Activated T-cell treated with anti-CD3 and anti-CD28 coated beads, Interleukin-2, amount 50 U/mL, for 4 hours (primary cell): ENCODE measurements at places on chromosomes 2 and 18.

GRCh38 chr2:172836347-172836821, 100.7 kb downstream of the RAPGEF4 start:
- DNase-seq = no peak

- no peak for DNase-seq
Measured at GRCh38 chr2:170243118-170243837, 65.3 kb downstream of the MYO3B start.

DNA sequence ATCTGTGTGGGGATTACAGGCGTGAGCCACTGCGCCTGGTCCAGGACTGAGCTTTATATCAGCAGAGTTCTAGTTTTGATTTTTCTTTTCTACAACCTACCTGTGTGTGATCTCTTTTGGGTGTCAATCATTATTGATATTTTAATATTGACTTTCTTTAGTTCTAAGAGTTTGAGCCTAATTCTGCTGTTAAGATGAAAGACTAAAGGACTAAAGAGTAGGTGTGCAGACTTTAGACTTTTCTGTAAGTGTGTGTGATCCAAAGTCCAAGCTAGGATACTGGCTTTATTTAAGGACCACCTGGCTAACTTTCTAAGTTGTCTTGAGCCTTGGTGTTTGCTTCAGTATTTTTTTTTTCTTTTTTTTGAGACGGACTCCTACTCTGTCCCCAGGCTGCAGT, 12.4 kb downstream of the CASP10 start:
- DNase-seq = no peak

DNA sequence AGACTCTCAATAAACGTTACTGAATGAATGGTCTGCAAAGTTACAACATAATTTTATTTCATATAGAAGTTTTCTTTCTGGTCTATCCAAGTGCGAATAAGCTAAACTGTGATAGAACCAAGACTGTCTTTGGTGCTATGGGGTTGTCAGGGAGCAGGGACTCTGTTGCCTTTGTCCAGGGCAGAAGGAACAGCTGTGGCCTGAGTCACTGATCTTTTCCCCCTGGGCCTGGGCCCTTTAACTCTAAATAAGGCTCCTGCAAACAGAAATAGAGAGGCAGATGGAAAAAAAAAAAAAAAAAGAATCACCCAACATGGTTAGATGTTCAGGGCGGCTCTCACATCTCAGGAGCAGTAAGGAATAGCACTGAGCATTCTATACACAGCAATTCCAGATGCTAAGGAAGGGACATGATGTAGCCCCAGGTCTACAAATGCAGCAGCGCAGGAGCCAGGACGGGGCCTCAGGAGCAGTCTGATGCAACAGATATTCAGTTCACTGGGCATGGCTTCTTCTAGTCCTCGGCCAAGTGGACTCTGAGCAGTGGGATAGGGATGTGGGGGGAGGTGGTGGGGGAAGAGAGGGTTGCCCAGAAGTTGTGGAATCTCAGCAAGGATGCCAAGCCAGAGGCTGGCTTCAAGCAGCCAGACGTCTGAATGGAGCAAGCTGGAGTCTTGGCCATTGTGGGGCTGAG, 247.1 kb upstream of the SIX2 start:
- no peak for DNase-seq

- no peak for DNase-seq
Measured at GRCh38 chr2:30569946-30570345, 122.9 kb downstream of the LCLAT1 start.

DNA sequence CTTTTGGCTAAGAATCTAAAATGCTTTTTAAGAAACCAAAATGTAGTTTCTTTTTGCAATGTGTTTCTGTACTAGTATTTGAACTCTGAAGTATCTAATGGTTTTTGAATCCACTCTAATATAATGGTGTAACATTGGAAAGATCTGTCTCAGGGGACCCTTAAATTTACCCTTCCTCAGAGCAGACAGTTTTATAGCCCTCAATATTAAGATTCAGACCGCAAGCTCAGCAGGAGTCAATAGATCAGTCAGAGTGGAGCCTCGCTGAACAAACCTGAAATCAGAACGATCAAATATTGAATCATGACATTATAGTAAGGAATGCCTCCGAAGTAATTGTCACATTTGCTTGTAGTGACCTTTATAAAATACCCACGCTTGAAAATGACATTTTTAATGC, 18.3 kb downstream of the SGPP2 start:
- no peak for DNase-seq

DNA sequence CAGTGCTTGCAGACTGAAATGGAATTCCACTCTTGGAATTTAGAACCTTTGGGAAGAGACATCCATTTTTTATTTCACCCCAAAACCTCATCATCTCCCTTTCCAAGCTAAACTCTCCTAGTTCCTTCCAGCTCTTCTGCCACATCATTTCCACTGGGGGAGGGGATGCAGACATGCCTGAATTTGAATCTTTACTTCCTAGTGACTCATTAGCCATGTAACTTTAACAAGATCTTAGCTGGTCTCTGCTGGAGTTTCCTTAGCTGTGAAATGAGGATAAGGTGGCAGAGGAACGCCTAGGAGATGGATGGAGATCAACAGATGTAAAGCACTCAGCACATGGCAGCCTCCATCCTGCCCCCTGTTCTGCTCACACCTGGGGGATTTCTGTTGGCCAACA, 266.8 kb downstream of the EN1 start:
- no peak for DNase-seq

DNA sequence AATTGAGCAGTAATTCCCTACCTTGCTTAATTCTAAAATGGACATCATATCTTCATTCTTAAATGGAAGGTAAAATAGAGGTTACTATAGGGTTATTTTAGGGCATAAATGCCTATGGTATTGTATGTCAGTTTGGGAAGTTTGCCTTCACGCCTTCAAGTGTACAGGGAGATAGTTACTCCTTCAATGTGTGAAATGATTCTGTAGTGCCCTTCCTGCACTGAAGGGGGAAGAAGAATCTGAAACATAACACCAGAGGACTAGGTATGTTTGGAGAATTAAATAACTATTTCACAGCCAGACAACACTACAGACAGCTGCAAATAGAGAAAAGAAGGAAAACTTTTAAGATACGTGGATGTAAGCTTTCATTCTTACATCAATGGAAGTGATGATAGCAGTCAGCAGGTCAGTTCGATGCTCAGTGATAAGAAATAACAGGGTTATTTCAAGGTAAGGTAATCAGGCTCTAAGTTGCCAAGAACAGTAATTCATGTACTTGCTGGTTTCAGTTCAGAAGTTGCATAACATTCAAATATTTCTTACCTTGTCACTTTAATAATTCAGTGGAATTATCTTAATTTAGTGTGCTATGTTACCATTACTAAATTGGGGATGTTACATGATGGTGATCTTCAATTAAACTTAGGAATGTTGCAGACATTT, 4.0 kb downstream of the PKP4 start:
- no peak for DNase-seq

GRCh38 chr2:154556146-154556545, 142.3 kb upstream of the KCNJ3 start:
- DNase-seq = no peak

DNA sequence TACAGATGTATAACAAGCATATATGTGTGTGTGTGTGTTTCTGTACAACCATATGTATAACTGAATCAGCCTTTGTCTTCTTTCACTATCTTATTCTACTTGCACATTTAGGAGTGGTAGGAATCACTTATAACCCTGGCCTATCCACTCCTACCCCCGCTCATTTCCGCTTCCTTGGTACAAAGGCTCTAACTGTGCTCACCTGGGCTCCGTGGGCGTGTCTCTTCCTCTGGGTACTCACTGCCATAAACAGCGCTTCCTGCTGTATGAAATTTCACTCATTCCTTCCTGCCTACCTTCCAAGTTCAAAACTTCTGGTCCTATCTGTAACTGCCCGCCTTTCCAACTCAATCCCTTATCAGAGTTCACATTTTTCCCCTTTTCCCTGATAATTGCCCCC, 815.5 kb downstream of the EPHA4 start:
- DNase-seq = no peak

GRCh38 chr2:159176555-159176954, 109.9 kb downstream of the WDSUB1 start:
- DNase-seq = no peak

DNA sequence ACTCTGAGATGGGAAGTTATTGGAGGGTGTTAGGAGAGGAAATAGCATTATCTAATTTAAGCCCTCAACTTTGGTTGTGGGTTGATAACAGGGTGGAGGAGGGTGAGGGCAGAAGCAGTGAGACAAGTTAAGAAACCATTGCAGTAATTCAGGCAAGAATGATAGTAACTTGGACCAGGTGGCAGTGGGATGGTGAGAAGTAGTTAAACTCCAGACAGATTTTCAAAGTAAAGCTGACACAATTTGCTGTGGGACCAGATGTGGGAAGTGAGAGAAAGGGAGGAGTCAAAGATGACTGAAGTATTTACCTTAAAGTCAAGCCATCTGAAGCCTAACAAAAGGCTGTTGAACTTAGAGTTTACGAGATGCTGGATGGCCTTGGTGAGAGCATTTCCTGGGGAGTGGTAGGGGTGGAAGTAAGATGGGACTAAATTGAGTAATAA, 163.2 kb upstream of the KLF7 start:
- no peak for DNase-seq

DNA sequence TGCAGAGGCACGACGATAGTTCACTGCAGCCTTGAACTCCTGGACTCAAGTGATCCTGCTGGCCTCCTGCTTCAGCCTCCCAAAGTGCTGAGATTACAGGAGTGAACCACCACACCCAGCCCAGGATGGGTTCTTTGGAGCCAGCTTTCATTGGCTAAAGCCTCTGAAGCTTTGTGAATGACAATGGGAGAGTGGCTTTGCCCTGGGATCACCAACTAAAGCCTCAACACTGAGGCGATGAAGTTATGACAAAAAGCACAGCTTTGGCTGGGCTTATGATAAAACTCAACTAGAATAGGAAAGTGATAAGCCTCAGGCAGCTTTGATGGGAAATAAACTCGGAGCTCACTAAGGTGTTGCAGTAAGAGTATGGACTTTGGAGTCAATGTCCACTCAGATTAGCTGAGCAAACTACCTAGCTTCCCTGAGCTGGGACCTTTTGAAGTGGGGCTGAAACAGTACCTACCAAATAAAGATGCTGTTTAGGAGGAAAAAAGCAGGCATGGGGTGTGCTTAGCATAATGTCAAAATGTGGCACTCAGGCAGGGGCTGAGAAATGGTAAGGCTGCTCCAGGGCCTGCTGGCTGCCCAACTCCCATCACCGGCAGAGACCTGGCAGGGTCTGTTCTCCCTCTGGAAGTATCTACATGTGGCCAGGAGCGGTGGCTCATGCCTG, 4.3 kb downstream of the TMEM127 start:
- no peak for DNase-seq

GRCh38 chr2:240918258-240919091, 12.3 kb downstream of the CROCC2 start:
- DNase-seq = no peak

GRCh38 chr18:75395137-75395536, 32.4 kb downstream of the SMIM21 start:
- no peak for DNase-seq

- DNase-seq = no peak
Measured at GRCh38 chr2:56047136-56047535, 123.6 kb upstream of the EFEMP1 start.

- DNase-seq = no peak
Measured at GRCh38 chr18:51151185-51151567, 46.3 kb downstream of the MEX3C start.

DNA sequence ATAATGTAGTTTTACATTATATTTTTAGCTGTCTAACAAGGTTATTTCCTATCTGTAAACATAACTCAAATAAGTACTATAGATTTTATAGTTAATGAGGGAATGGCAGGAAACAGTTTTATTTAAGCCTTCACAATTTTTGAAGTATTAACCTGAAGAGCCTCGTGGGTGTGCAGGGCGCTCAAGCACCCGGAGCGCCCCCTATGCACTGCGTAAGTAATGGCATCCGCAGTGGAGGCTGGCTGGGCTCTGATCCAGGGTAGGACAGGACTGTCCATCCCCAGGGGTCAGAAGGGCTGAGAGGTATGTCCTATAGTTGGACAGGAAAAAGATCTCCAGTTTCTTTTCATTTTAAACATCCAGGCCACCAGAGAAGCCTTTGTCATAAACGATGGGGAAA, 8.2 kb upstream of the GBX2 start:
- DNase-seq = no peak

- no peak for DNase-seq
Measured at GRCh38 chr18:44777457-44778192, 96.9 kb downstream of the SETBP1 start.

DNA sequence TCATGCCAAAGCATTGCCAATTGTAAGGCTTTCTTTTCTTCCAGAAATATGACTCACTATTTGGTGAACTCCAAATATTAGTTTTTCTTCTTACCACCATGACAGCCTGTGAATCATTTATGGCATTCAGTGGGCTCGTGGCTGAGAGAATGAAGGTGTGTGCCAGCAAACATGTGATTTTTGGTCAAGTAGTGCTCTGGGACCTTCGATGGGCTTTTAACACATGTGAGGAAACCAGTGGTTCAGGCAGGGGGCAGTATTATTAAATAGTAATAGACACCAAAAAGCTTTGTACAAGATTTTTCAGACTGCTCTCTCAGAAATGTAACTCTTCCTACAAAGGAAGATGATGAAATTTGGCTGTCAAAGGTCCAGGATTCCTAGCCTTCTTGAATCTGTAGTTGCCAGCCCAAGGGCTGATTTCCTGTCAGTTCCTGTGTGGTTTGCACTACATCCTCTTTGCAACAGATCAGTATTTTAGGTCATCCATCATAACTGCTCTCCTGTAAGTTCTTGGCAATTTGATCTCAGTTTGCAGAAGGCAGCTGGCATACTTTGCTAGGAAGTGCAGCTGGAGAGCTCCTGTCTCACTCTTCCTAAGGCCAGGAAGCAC, 64.3 kb downstream of the BABAM2 start:
- peak; percentile 36 for DNase-seq

DNA sequence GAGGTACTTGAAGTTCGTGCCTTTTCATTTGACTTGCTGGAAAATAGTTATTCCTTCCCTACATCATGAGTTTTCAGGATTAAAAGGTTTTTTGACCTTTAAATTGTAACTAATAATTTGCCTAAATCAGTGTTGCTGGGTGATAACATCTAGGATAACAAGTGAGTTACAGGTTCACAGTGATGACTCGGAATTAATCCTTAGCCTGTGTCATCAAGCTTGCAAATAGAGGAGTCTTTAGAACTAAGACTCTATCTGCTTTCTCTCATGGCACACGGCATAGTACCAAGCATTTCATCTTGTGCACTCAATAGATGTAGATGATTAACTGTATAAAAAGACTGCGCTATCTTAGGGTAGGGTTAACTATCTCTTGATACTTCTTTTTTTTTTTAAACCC, 79.5 kb downstream of the CAMKMT start:
- DNase-seq = no peak

- DNase-seq = no peak
Measured at GRCh38 chr2:71330155-71330554, 1.4 kb upstream of the ZNF638 start.

DNA sequence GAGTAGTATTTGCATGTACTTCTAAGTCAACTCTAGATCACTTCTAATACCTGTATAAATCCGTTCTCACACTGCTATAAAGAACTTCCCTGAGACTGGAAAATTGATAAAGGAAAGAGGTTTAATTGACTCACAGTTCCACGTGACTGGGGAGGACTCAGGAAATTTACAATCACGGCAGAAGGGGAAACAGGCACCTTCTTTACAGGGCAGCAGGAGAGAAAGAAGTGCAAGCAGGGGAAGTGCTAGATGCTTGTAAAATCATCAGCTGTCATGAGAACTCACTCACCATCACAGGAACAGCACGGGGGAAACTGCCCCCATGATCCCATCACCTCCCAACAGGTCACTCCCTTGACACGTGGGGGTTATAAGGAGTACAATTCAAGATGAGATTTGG, 24.0 kb upstream of the SLC35F5 start:
- DNase-seq = no peak
